ENCODE measurements at places on chromosomes 16 and 17.

GRCh38 chr16:87824991-87825841, 44.1 kb downstream of the SLC7A5 start:
- no peak for DNase-seq

DNA sequence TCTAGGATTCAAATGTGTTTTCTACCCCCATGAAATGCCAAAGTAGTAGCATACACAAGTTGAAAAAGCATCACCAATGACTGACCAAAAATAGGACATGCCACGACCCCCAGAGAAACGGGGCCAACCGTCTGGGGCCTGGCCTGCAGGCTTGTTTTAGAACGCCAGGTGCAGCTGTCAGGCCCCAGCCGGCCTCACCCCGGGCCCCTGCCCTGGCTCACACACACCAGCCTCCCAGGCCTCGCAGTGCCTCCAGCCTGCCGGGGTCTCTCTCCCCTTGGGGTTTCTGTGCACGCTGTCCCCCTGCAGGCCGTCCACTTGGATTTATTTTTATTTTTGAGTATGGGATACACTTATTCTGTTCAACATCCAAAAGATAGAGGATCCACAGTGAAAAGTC, 7.9 kb downstream of the KATNB1 start:
- DNase-seq = no peak

DNA sequence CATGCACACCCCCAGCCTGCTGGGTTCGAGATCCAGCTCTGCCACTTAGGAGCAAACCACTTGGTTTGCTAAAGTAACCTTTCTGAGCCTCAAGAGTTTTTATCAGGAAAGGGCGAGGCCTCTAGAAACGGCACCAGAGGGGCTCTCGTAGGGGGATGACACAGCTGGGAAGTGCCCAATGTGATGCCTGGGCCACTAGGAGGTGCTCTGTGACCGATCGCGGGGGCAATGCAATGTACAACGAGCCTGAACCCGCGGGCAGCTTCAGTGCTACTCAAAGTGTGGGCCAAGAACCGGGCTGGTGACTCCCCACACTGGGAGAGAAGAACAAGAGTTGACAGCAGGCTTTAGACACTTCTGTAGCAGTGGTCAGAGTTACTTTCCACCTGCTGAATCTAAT, 9.4 kb downstream of the C16orf89 start:
- DNase-seq = no peak

DNA sequence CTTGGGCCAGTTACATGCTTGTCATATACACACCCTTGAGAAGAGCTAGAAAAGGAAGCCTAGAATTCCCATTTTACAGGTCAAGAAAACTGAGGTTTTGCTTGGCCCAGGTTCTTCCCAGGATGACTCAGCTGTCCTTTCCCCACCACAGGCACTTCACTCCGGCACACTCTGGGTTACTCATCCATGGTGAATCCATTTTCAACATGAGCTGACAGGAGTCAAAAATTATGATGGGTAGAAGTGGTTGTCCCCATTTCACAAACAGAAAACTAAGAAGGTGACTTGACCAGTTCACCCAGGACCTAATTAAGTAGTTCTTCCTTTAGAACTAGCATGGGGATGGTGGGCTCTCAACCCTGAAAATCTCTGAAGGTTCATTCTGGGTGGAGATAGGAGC, 67.2 kb downstream of the USP22 start:
- DNase-seq = no peak

GRCh38 chr17:64147110-64148016, 17.4 kb upstream of the ERN1 start:
- no peak for DNase-seq

- DNase-seq = peak; percentile 34
Measured at GRCh38 chr17:57946798-57947358, 8.3 kb downstream of the CUEDC1 start.

- no peak for DNase-seq
Measured at GRCh38 chr16:67388591-67388990, 4.7 kb downstream of the TPPP3 start.

DNA sequence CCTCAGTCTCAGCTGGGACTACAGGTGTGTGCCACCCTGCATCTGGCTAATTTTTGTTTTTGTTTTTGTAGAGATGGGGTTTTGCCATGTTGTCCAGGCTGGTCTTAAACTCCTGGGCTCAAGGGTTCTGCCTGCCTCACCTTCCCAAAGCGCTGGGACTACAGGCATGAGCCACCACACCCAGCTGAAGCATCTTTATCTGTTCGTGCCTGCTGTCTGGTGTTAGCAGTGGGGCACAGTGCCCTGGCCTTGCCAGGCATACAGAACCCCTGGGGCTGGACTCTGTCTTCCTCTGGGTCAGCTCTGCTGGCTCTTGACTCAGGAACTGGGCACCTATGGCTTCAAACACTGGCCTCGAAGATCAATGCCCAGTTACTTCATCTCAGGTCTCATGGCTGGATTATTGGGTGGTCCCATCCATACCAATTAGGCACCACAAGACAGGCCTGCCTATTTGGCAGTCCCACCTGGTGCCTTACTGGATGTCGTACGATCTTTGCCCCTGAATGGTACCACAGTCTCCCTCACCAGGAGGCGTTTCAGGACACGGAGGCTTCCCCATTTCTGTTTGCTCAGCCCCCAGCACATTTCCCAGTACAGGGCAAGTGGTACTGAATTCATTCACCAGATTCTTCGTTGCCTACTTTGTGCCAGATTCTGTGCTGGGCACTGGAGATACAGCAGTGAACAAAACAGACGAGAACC, 99.3 kb downstream of the RAB11FIP4 start:
- DNase-seq = no peak

GRCh38 chr17:10668775-10669174, 11.7 kb upstream of the MYH3 start:
- DNase-seq = no peak

GRCh38 chr17:28072936-28073533, 30.6 kb downstream of the NLK start:
- DNase-seq = no peak

GRCh38 chr17:58487589-58488427, at the start of gene HSF5:
Gene HSF5, minus strand, starts transcription at chr17:58488408. Its CDS starts 134 bp downstream, at chr17:58488274.
- no peak for DNase-seq

- DNase-seq = no peak
Measured at GRCh38 chr17:37194208-37194607, 181.6 kb upstream of the C17orf78 start.

- no peak for DNase-seq
Measured at GRCh38 chr17:7632492-7632894, 2.6 kb downstream of the SHBG start.

DNA sequence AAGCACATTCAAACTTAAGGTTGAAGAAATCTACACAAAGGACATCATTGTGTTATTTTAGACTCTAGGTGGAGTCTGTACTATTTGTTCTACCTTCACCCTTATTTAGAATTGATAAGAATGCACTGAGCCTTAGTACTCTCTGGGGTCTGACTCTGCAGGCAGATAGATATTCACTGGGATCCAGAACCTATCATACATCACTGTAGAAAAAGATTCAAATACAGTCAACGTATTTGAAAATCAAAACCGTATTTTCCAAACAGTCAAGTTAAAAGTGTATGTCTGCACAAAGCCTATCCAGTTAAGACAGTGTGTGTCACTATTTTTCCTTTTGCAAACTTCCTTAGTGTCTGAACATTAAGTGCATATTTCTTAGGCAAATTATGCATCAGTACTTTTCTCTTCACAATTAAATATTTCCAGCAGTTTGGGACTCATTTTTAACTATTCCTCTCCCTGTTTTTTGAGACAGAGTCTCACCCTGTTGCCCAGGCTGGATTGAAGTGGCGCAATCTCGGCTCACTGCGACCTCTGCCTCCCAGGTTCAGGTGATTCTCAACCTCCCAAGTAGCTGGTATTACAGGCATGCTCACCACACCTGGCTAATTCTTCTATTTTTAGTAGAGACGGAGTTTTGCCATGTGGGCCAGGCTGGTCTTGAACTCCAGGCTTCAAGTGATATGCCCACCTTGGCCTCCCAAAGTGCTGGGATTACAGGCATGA, 22.3 kb downstream of the MOSMO start:
- no peak for DNase-seq

DNA sequence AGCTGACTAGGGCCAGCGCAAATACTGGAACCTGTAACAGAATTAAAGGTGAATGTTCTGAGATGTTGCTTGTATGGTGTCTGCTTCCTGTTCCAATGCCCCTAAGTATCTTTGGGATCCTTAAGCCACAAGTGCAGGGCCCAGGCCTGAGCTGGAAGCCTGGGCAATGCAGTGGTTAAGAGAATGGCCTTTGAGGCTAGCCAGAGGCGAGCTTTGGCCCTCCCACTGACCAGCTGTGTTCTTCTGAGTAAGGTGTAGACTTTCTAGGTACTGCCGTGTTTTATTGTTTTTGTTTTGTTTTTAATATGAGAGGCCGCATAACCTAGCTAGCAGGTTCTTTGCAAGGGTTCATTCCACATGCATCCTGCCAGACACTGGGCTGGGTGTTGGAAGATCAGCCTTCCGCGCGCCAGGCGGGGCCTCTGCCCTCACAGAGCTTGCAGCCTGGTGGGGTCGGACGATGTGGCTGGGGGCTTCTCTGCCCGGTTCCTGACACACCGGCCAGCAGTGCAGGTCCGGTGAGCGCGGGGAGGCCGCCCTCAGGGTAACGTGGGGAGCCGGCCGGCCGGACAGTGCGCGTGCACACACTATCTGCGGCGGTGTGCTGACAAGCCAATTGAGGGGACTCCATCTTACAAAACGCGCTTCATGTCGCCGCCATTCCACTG, 551 bp upstream of the MLX start:
- DNase-seq = no peak

- DNase-seq = no peak
Measured at GRCh38 chr17:81461607-81462500, 50.7 kb downstream of the ACTG1 start.

DNA sequence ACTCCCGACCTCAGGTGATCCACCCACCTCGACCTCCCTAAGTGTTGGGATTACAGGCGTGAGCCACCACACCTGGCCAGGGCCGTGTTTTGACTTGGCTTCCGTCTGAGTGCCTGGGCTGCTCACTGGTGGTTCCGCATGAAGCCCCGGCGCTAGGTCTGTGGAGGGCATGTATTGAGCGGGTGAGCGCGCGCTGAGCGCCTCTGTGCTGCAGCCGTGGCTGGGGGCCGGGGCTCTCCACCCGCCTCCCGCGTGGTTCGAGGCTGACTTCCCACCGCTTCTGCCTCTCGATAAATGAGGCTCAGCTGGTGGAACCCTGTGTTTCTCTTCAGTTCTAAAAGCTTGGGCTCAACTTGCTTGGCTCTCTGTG, 38.9 kb upstream of the ATP2A3 start:
- DNase-seq = no peak

- DNase-seq = no peak
Measured at GRCh38 chr17:8608001-8608400, 22.5 kb downstream of the MYH10 start.

- no peak for DNase-seq
Measured at GRCh38 chr16:51722467-51722866, 571.4 kb upstream of the SALL1 start.

GRCh38 chr17:34206569-34206968, 48.5 kb upstream of the CCL2 start:
- DNase-seq = no peak

DNA sequence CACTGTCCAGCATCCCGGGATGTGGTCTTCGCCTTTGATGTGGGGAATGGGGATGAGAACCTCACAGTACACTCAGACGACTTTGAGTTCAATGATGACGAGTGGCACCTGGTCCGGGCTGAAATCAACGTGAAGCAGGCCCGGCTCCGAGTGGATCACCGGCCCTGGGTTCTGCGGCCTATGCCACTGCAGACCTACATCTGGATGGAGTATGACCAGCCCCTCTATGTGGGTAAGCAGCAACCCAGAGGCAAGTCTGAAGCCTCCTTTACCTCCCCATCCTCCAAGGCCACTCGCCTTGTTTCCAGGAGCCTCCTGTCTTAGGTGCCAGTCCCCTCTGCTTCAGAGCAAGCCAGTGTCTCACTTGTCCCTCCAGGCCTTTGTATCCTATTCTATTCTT, 10.2 kb downstream of the CNTNAP1 start:
- no peak for DNase-seq

DNA sequence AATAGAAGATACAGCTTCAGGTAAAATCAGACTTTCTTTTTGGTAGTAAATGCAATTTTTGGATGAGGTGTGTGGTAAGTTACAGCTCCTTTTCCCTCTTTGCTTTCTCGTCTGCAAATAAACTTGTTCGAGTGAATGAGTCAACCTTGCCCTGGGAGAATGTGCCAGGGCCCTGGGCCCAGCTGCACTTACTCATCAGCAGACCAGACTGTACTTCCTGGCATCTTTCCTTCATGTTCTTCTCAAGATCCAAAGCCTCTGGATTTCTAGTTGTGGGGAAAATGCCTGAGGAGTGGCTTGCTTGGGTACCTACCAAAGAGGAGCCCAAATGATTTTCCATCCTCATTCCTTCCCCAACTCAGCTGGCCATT, 5.4 kb upstream of the G6PC1 start:
- no peak for DNase-seq

GRCh38 chr16:30894540-30895368, 877 bp upstream of the BCL7C start:
- DNase-seq = no peak

DNA sequence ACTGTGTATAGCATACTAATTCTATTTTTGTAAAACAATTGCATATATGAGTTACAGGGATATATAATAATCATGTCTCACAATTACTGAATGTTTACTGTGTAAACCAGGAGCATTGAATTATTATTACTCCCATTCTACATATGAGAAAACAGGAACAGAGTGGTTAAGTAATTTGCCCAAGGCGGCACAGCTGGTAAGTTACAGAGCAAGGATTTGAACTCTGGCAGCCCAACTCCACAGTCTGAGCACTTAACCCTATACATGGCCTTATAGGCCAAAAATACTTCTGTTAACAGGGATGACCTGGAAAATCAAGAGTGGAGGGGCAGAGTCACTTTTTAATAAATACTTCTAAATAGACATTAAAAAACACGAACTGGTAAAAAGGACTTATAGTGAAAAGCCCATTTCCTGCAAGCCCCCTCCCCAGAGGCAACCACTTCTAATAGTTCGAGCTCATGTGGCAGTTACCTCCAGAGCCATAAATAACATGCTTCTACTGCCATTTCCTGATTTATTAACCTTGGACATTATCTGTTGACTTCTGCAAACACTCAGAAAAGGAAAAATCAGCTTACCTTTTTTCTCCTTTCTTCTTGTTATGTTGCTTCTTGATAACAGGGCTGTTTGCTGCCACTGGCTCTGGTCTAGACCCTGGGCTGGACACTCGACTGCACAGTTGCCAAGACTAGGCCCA, 22.1 kb upstream of the ADGRG1 start:
- DNase-seq = no peak

GRCh38 chr16:4364196-4365013, 7.2 kb upstream of the VASN start:
- DNase-seq = no peak

GRCh38 chr16:8806272-8806983, 8.8 kb downstream of the PMM2 start:
- DNase-seq = no peak

GRCh38 chr16:83606486-83607030, 201.2 kb upstream of the HSBP1 start:
- DNase-seq = no peak

GRCh38 chr17:82065638-82066303, at the start of gene DUS1L:
Gene DUS1L, minus strand, starts transcription at chr17:82065804. Its CDS starts 745 bp downstream, at chr17:82065059.
- peak; percentile 43 for DNase-seq

- peak; percentile 25 for DNase-seq
Measured at GRCh38 chr16:2664574-2664982, 17.7 kb upstream of the KCTD5 start.
